ENCODE measurements at places on chromosomes 12 and 14.
A peak's percentile ranks its signal among the peaks of the same experiment; 100 is the strongest.

- H3K4me3 ChIP-seq: no peak overlapping the region
- H3K27ac ChIP-seq: no peak overlapping the region
- H3K27me3 ChIP-seq: no peaks in the 10 kb centered on the region
- peaks cover 36% of the 10 kb centered on the region for H3K36me3 ChIP-seq
Measured at GRCh38 chr12:54352891-54353874, 11.1 kb downstream of the GPR84 start.

- H3K36me3 ChIP-seq: no peaks in the 10 kb centered on the region
- H3K27ac ChIP-seq: no peak overlapping the region
- no peak for DNase-seq
- H3K27me3 ChIP-seq: peaks cover 17% of the 10 kb centered on the region
- H3K4me1 ChIP-seq: peaks cover 12% of the 10 kb centered on the region
- H3K4me3 ChIP-seq: peak overlapping the region; percentile 24
Measured at GRCh38 chr14:103260629-103261124, 73.4 kb upstream of the EIF5 start.

DNA sequence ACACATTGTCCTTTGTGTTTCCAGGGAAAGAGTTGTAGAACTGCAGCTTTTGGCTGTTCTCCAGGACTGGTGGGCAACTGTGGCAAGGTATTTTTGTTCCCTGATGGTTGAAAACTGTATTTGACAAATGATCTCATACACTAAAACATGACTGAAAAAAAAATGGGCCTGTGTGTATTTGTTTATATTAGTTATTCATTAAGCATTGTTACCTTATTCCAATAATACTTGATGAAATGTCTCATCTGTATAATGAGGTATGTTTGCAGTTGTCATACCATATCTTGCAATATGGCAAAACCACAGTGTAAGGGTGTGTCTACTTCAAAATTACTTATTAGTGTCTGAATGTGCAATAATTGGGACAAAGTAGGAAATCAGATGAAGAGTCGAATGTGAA lies 479.4 kb upstream of the NOVA1 start:
- no peaks in the 10 kb centered on the region for H3K36me3 ChIP-seq
- no peaks in the 10 kb centered on the region for H3K4me1 ChIP-seq
- no peaks in the 10 kb centered on the region for H3K27me3 ChIP-seq
- H3K27ac ChIP-seq: no peak overlapping the region
- H3K4me3 ChIP-seq: no peak overlapping the region

DNA sequence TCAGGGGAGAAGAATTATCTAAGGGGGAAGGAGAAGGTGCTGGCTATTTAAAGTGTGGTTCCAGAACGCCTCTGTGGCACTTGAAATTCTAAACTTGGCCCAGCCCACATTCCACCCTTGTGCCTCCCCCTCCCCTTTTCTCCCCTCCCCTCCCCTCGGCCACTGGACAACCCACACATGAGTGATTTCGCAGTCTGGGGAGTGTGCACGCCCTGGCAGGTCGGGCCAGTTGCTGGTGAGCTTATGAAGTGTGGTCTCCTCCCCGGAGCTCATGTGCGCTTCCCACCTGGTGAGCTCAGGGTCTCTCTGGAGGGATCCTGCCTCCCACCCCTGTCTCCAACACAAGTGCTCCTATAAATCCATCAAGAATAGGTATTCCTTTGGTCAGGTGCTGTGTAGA lies at the start of gene SLC6A13:
Gene SLC6A13 (minus strand): TSS at position 20 of the 400 bp plus-strand sequence. CDS start 2,784 bp downstream, outside the sequence.
- H3K4me3 ChIP-seq: no peak within 1 kb of the TSS
- H3K4me1 ChIP-seq: no peaks in the 10 kb centered on the region
- no peak within 1 kb of the TSS for H3K27ac ChIP-seq
- no peak for DNase-seq
- peaks cover 20% of the 10 kb centered on the region for H3K27me3 ChIP-seq
- H3K36me3 ChIP-seq: no peaks in the 10 kb centered on the region

DNA sequence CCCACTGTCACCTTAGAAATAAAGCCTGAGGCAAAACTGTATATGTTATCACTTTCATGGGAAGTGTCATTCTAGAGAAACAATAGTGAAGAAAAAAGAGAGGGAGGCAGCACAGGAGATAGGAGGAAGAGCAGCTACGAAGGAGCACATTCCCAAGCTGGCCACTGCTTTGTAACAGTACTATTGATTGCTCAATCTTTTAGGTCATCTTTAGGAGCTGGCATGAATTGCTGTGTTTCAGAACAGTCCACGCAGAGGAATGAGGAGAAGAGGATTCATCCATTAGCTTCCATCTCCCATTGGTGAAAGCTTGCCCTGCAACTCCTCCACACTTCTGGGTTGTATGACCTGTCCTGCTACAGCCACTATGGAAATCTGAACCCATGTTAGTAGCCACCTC lies 372.5 kb upstream of the DDHD1 start:
- no peak for DNase-seq
- H3K27me3 ChIP-seq: no peaks in the 10 kb centered on the region
- H3K36me3 ChIP-seq: no peaks in the 10 kb centered on the region
- H3K27ac ChIP-seq: no peak overlapping the region
- no peak overlapping the region for H3K4me3 ChIP-seq
- H3K4me1 ChIP-seq: no peaks in the 10 kb centered on the region

DNA sequence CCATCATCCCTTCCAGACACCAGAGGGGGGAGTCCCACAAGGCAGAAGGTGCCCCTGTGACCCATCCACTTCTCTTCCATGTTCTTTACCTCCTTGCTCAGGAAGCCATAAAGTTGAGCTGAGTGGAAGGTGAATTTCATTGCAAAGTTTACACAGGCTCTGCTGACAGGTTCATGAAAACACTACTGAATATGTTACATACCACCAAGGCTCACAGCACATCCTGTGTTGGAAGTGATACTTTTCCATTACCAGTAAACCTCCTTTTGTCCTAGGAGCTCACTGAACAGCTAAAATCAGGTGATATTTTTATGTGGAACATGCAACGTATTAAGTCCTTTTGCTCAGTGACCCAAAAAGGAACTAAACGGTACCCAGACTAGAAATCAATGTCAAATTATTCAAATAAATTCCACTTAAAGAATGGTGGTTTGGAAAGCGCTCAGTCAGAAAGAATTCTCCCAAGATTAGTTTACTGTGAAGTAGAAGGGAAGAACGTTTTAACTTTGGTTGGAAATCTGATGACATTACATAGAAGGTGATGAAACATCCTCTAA lies 196.2 kb upstream of the NUDT4 start:
- H3K36me3 ChIP-seq: no peaks in the 10 kb centered on the region
- H3K27me3 ChIP-seq: no peaks in the 10 kb centered on the region
- peak overlapping the region; percentile 31 for H3K27ac ChIP-seq
- DNase-seq: no peak

DNA sequence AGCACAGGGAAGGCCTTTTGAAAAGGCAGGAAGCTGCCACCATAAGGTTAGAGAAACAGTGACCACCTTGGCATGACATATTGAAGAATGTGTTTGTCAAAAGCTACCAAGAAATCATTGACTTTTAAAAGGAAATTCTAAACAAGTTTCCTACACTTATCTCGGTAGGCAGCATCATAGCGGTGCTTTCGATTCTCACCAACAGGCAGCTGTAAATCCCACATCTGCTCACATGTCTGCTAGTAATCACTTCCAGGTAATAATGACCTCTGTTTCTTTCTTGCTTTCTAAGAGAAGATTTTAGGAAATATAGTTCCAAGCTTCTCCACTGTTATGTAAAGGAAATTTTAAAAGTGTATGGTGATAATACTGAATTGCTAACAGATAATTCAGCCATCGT lies 821.1 kb upstream of the FOXG1 start:
- H3K27ac ChIP-seq: no peak overlapping the region
- H3K4me1 ChIP-seq: no peaks in the 10 kb centered on the region
- no peaks in the 10 kb centered on the region for H3K36me3 ChIP-seq
- no peaks in the 10 kb centered on the region for H3K27me3 ChIP-seq
- DNase-seq: no peak

GRCh38 chr14:52950410-52950897 lies 396 bp downstream of the FERMT2 start:
- peak; percentile 25 for DNase-seq
- peak overlapping the region; percentile 84 for H3K4me3 ChIP-seq
- H3K4me1 ChIP-seq: peaks cover 21% of the 10 kb centered on the region
- H3K27me3 ChIP-seq: peaks cover 44% of the 10 kb centered on the region
- H3K27ac ChIP-seq: no peak overlapping the region

- H3K27ac ChIP-seq: peak overlapping the region; percentile 48
- no peak overlapping the region for H3K4me3 ChIP-seq
- H3K27me3 ChIP-seq: no peaks in the 10 kb centered on the region
Measured at GRCh38 chr12:113241191-113242025, 20.1 kb downstream of the TPCN1 start.

DNA sequence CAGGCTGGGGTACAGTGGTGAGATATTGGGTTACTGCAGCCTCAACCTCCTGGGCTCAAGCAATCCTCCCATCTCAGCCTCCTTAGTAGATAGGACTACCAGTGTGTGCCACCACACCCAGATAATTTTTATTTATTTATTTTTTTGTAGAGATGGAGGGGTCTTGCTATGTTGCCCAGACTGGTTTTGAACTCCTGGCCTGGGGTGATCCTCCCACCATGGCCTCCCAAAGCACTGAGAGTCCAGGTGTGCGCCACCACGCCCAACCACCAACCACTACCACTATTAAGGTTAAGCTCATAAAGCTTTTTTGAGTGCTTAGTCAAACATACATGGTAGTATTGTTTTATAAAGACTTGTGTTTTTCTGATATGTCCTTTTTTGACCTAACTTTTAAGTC lies 3.9 kb downstream of the RIOX1 start:
- peaks cover 48% of the 10 kb centered on the region for H3K4me1 ChIP-seq
- H3K27ac ChIP-seq: no peak overlapping the region
- H3K36me3 ChIP-seq: peaks cover 57% of the 10 kb centered on the region
- DNase-seq: no peak
- no peak overlapping the region for H3K4me3 ChIP-seq
- no peaks in the 10 kb centered on the region for H3K27me3 ChIP-seq

- H3K4me1 ChIP-seq: no peaks in the 10 kb centered on the region
- no peak for DNase-seq
- H3K27me3 ChIP-seq: no peaks in the 10 kb centered on the region
- no peaks in the 10 kb centered on the region for H3K36me3 ChIP-seq
- H3K4me3 ChIP-seq: no peak overlapping the region
- H3K27ac ChIP-seq: no peak overlapping the region
Measured at GRCh38 chr12:20187456-20187855, 180.9 kb upstream of the PDE3A start.

DNA sequence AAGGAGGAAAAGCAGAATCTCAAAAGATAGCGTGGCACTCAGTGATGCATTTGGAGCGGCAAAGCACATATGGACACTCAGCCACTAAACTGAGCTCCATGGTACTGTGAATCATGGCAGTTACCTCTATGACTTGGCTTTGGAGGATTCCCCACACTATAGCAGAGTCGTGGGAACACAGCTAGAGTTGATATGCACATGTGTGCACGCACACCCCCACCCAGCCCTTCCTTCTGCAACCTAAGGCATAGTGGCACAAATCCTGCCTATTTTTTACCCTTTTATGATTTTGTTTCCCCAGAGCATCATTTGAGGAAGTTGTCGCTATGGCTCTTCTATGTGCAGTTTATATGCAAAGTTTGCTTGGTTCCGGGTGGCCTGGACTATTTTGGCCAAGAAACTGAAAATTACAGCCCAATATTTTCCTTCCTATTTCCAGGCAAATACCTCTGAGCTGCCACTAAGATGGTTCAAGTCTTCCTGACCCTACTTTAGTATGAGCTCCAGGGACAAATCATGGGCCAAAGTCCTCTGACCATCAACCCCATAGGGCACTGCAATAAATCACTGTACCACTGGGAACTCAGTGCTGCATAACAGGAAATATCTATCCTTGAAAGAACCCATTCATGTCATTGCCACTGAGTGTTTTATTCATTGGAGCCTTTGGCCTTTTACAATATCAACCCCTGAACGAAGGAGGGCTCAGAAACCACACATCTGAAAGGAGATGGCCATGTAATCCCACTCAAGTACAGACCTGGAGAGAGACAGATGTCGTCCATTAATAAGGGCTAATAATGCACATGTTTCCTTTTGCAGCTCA lies 177.5 kb downstream of the EGLN3 start:
- no peaks in the 10 kb centered on the region for H3K27me3 ChIP-seq
- H3K4me1 ChIP-seq: no peaks in the 10 kb centered on the region
- no peaks in the 10 kb centered on the region for H3K36me3 ChIP-seq
- DNase-seq: no peak
- H3K4me3 ChIP-seq: no peak overlapping the region

DNA sequence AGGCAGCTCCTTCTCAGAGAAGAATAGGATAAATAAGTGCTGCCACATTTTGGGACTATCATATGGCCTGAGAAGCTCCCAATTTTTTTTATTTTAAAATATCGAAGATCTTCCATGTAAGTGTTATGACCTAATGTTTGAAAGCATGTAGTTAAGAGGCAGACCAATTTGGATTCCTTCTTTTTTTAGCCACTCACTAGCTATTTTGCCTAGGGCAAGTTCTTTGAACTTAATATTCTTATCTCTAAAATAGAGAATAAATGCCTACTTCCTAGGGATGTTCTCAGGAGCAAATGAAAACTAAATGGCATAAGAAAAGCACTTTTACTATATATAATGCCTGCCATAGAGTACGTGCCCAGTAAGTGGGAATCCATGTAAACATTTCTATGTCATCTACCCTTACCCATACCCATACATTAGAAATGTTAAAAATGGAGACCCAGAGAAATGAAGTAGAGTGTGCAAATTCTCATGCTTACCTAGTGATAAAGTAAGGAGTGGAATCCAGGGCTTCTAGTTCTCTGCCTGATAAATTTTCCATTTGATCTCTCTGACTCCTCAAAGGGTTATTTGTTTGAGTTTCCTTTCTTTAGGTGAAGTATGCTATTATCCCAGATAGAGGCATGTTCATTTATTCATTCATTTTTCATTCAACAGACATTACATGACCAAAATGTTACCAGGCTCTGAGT lies 148.3 kb downstream of the TGFB3 start:
- H3K27me3 ChIP-seq: no peaks in the 10 kb centered on the region
- peaks cover 6% of the 10 kb centered on the region for H3K36me3 ChIP-seq
- DNase-seq: no peak
- H3K27ac ChIP-seq: no peak overlapping the region
- H3K4me1 ChIP-seq: no peaks in the 10 kb centered on the region

DNA sequence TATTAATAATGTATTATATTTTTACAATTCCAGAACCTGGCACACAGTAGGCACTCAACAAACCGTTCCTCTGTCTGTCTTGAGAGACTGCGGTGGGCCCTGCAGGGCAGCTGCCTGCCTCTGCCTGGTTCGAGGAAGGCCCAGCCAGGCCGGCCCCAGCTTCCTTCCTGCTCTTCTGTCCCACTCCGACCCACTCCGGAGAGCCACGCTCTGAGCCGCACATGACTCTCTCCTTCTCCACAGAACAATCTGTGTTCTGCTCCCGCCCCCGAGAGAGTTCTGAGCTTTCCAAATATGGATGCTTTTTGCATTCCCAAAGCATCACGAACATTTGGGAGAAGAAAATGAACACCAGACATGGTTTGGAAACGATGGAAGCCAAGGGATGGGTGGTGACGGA lies 57.3 kb downstream of the TTC7B start:
- no peaks in the 10 kb centered on the region for H3K36me3 ChIP-seq
- H3K27ac ChIP-seq: peak overlapping the region; percentile 86
- peaks cover 24% of the 10 kb centered on the region for H3K4me1 ChIP-seq
- peak overlapping the region; percentile 79 for H3K4me3 ChIP-seq

- peaks cover 58% of the 10 kb centered on the region for H3K4me1 ChIP-seq
- DNase-seq: no peak
- no peaks in the 10 kb centered on the region for H3K27me3 ChIP-seq
- no peak overlapping the region for H3K4me3 ChIP-seq
- no peak overlapping the region for H3K27ac ChIP-seq
- H3K36me3 ChIP-seq: no peaks in the 10 kb centered on the region
Measured at GRCh38 chr14:55101698-55102097, 27.4 kb upstream of the LGALS3 start.
